Ammon's horn (tissue), 1 donor: ENCODE measurements at places on chromosomes 12 and 14.

DNA sequence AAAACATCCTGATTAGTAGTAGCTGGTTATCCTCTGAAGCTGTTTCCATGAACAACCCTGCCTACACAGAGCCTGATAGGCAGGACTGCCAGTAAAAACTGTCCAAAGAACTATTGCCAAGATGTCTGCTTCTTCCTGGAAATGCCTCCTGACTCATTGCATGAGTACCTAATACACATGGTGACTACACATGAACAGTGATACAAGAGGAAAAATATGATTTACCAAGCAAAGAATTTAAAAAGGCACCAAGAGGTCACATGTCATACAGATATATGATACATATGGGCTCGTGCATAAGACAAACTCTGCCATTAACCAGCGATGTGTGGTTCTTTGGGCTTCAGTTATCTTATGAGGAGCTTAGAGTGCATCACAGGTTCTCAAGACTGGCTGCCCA, 552.3 kb downstream of the SLC16A7 start:
- DNase-seq = no peak

DNA sequence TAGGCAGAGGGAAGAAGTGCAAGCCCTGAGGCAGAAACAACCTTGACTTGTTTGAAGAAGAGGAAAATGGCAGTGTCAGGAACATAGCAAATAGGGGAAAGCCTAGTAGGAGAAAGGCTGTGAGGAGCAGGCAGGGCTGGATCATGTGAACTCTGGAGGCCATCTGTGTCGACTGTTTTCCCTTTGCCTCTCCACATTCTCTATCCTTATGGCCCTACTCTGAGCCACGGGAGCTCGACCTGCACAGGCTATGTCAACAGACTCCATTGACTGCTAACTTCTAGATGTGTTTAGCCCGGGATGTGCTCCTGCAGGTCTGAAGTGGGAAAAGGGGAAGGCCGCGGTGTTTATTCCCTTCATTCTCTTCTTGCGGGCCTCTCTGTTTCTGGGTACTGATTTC, 35.2 kb downstream of the EGLN3 start:
- DNase-seq = no peak

- DNase-seq = no peak
Observed at GRCh38 chr12:74515849-74516248, 21.8 kb upstream of the ATXN7L3B start.

DNA sequence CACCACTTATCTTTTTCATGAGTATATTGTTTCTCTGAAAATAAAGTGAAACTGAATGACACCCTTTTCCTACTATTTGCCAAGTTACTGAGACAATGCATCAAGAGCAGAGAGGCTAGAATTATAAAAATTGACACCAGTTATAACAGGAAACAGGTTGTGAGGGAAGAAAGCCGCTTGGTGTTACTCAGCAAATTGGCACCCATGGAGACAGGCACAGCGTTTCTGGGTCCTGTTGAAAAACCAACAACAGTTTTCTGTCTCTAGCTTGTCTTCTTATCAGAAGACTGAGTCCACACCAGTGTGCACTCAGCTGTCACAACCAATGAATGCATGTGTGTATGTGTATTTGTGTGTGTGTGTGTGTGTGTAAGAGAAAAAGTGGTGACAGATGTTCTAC, 267.7 kb downstream of the KCNH5 start:
- DNase-seq = peak; percentile 20

- DNase-seq = no peak
Observed at GRCh38 chr12:132872975-132873421, 14.4 kb downstream of the CHFR start.
